ENCODE measurements at places on chromosomes 7 and 10.
A peak's percentile ranks its signal among the peaks of the same experiment; 100 is the strongest.

DNA sequence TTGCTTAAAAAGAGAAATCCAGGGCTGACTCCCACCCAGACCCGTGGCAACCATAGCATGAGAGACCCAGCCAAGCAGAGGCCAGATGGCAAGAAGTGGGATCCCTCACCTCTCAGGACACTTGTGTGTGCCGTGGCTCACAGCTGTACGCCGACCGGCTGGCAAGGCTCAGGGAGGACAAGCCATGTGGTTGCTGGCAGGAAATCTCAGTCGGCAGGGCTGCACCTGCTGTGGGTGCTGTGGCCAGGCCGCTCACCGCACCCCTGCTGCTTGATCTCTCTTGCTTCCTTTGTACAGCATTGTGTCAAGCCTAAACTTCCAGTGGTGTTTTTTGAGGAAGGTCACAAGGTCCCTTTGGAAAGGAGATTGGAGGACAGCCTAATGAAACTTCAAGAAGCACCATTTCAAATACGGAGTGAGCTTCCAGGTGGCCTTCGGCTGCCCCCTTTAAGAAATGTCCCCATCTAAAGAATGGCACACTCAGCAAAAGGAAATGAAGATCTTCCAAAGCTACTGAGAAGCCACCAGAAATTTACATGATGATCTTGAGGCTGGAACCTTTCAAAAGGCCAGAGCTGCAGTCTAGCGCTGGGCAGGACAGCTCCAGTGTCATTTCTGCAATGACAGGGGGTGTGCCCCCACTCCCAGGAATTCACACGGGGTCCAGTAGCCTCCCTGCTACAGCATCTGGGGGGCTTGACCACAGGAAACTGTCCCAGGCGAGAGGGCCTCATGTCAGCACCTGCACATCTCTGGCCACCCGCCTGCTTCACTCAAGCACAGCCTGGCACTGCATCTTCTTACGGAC, 409.0 kb upstream of the MGMT start:
- DNase-seq = no peak

DNA sequence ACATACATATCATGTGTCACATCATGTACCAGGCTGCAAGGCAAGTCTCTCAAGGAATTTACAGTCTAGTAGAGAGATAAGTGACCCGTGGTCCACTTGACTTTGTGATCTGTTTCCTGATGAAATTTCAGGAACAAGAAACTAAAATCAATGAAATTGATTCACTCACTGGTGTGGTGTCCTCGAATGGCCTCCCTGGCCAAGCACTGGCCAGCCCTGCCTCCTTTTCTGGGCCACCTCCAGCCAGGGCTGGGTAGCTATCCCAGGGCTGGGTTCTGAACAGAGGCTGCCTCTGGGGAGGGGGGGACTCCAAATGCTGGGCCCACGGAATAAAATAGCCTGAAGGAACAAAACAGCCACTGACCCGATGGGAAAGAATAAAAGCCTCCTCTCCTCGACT, 182.2 kb downstream of the HERPUD2 start:
- DNase-seq = no peak

DNA sequence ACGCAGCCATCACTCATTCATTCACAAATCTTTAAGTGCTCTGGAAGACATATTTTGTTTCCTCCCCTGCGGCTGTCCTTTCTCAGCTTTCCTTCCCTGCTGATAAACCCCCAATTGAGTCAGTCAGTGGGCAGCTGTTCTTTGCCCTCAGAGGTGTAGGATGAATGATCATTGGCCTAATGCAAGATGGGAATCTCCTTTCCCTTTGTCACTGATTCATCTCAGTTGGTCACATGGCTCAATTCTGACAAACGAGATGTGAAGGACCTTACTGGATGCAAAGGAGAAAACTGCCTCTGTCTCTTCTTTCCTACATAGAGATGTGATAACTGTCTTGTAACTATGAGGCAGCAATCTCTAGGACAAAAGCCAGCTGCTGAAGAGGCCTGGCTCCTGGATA, 44.6 kb downstream of the COL28A1 start:
- DNase-seq = no peak

- DNase-seq = peak; percentile 98
These were observed 105.4 kb upstream of the FAM133B start for GRCh38 chr7:92695308-92696261.

DNA sequence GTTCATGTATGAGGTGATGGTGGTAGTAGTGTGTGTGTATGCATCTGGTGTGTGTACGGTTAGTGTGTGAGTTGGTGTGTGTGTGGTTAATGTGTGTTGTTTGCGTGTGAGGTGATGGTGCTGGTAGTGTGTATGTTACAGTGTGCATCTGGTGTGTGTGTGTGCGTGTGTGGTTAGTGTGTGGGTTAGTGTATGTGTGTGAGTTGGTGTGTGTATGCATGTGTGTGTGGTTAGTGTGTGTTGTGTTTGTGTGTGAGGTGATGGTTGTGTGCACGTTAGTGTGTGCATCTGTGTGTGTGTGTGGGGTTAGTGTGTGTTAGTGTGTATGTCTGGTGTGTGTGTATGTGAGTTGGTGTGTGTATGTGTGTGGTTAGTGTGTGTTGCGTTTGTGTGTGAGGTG, 153.0 kb downstream of the ACTR3B start:
- no peak for DNase-seq

- DNase-seq = no peak
These were observed 18.1 kb downstream of the RP9 start for GRCh38 chr7:33091111-33091531.

DNA sequence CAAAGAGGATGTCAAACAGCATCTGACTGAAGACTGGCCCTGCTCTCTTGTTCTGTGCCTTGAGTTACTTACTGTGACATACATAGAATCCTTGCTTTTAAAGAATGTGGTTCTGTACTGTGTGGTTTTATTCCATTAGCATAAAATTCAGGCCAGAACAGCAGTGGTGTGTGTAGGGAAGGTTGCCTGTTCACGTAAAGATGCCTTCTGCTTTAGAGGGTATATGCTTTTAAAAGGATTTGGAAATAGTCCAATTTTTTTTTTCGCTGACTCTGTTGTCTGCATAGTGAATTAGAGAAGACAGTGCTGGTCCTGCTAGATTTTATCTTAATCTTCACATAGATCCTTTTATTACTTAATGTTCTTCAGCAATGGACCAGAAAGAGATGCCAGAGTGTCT, 470.8 kb upstream of the SEMA3A start:
- peak; percentile 48 for DNase-seq

DNA sequence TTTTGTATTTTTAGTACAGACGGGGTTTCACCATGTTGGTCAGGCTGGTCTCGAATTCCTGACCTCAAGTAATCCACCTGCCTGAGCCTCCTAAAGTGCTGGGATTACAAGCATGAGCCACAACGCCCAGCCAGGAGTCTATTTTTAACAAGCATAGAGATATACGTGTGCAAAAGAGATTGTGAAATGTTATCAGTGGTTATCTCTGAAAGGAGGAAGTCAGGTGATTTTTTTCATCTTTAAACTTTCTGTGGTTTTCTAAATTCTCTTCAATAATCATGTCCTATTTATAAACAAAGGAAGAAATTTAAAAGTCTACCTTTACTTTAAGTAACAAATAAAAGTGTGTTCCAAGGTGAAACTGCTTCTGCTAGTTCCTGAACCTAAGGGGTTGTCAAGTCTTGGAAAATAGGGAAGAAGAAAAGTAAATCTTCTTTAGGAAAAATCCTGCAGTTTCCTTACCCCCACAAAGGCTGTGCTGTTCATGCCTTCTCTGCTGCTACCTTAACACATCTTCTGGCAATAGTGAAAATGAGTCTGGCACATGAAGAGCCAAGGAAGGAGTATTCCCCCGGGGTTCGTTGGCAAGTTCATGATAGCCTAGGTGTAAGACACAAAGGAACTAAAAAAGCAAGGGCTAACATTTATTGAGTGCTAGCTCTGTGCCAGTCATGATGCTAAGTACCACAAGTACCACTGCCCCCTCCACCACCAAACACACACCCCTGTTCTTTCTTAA, 51.1 kb downstream of the CYP26A1 start:
- DNase-seq = no peak

- DNase-seq = peak; percentile 62
These were observed 43.0 kb upstream of the RPA3 start for GRCh38 chr7:7761340-7761973.

Data from HT-29 (cell line).